ENCODE measurements at places on chromosomes 6 and 20.

DNA sequence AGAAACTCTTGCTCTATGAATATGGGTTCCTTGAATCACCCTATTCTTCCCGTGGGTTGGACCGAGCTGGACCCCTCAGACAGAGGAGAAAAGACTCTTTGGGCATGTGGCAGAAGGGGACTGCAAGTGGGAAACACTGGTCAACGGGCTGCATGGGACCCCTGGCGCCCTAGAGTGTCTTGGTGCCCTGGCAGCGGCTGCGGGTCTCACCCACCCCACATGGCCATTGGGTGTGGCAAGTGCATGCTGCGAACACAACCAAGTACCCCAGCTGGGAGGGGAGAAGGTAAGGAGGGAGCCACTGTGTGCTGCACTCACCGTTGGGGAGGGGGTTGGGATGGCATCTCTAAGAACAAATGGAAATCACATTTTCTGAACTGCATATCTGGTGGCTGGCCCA, 438.8 kb upstream of the EYS start:
- no peak for DNase-seq

DNA sequence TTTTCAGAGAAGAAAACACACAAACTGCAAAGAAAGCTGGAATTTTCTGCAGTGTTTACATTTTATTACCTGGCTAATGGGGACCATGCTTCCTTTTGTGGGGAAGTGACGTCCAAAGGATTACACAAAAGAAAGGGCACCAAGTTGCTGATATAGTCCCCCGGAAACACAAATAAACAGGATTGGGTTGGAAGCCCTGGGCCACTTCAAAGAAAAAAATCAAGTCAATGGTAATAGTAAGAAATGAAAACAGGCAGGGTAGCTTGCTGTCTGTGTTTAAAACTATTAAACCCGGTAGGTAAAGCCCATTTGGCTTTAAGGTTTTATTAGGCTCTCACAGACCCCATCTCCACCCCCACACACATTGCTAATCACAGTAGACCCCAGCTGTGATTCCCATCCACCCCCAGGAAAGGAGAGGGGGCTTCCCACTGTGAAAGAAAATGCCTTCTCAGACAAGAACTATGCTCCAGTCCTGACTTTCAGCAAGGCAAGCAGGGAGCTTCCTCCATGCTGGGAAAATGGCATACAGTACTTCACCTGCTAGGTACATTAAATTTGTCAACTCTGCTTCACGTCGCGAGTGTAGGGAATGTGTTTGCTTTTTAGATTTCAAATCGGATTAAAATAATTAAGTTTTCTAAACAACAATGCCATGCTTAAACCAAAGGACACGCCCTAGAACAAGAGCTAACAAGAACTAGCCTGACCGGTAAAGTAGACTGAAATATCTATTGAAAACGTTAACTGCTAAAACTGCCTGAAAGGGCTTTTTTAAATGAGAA, 1.1 kb downstream of the PERP start:
- DNase-seq, result peak; percentile 39

- no peak for DNase-seq
Observed at GRCh38 chr6:11912420-11912819, 99.7 kb upstream of the HIVEP1 start.

DNA sequence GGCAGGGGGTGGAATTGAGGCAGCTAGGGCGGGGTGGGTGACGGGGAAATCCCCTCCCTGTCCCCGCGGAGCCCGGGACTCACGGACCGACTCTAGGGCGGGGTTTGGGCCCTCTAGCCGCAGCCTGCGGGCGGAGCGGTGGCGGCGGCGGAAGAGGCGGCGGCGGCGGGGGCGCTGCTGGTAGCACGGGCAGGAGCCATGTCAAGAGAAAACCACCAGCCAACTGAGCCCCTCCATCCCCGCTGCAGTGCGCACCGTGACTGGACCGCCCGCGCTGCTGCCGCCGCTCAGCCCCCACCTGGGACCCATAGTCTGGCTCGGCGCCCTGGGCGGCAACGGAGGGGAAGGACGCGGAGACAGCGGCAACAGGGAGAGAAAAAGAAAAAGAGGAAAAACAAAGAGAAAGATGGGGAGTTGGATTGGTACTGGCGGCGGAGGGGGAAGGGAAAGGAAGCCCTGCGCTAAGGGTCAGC, 1.2 kb upstream of the C6orf62 start:
- no peak for DNase-seq

DNA sequence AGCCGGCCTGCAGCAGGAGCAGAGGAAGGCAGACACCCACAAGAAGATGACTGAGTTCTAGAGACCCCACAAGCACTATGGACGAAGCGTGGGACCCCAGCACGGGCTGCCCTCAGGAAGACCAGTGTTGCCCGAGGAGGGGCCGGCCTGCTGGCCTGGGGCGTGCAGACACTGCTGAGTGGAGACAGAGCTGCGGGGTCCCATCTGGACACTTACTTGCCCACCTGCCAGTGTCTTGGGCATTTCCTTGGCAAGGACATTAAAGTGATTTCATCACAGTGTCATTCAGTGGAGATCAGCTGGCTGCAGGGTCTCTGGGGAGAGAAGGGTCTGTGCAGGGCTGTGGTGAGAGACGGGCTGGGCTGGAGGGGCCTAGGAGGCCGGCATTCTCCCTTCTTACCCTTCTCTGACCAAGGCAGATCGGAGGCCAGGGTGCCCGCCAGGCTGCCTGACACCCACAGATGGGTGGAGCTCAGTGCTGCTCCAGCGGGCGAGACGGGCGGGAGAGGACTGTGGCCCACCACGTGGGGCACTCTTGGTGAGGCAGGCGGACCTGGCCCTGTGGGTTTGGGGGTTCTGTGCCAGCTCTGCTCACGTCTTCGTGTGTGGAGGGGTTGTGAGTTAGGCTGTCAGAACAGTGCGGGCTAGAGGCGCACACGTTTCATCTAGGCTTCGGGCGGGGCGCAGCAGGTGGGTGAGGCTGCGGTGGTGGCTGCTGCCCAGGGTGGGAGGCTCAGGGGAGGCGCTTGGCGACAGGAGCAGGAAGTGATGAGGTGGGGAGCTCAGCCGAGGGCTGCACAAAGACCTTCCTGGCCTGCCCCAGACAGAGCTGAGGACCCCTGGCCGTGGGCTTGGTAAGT, at the start of gene LIME1:
Gene LIME1, plus strand, starts transcription at position 806 of the 860 bp plus-strand sequence. CDS start 886 bp downstream, outside the sequence.
- DNase-seq, result no peak

DNA sequence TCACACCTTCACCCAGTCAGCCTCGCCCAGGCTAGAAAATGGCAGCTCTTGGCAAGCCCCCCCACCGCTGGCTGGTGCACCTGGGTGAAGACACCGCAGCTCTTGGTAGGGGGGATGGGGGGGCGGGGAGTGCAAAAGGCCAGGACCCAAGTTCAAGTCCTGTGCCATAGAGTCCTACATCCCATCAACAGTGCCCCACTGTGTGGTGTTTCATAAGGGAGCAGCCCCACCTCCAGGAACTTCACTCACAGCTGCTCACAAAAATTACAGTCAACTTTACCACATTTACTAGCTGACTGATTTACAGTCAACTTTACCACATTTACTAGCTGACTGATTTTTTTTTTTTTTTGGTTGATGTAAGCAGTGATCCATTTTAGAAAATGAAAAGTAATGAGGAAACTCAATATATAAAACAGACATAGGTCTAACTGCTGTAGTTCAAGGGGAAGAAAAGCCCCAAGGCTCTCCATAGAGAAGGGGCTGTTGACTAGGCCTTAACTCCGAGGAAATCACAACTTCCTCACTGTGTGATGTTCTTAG, 208.9 kb upstream of the SNX9 start:
- DNase-seq, result peak; percentile 18

DNA sequence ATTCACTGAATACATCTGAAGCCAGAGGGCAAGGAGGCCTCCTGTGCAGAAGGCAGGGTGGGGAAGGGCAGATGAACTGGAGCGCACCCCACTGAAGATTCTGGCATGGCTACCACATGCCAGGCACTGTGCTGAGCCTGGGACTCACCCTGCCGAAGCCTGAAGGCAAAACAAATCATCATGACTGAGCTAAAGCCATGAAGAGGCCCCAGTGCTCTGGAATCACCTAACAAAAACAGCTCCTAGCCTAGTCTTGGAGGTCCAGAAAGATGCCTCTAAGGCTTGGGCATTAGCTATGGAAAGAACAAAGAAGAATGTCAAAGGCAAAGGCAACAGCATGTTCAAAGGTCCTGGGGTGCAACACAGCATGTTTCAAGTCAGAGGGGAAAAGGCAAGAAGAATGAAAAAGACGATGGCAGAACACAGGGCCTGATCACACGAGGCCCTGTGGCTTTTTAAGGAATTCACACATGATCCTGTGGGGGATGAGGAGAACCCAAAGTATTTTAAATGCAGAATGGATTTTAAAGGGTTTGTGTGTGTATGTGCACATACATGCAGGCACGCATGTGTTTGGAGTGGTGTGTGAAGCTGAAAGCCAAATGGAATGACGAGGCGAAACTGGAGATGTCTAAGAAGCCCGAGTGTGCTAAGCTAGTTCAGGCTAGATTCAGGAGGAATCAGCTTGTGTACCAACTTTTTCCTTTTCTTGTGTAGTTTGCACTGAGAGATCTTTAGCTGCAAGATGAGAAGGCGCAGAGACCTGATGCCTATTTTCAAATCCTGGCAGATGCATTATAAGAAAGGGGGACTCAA, 261.4 kb downstream of the ZNF217 start:
- peak; percentile 34 for DNase-seq

GRCh38 chr20:33609504-33609903, 52.6 kb upstream of the C20orf144 start:
- no peak for DNase-seq

DNA sequence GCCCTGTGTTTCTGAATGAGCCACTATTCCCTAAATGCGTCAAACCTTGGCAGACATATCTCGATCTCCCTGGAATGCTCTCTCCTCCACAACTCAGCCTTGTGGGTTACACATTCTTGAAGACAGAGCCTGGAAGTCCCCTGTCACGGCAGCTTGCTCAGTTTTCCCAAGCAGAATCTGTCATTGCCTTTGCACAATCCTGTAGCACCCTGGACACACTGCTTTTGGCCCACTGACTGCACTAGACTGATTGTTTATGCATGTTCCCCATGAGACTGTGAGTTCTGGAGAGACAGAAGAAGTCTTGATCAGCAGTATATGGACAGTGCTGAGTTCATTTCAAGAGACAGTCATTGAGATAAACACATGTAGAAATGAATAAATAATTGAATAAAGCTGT, 406.7 kb downstream of the CD83 start:
- peak; percentile 42 for DNase-seq

DNA sequence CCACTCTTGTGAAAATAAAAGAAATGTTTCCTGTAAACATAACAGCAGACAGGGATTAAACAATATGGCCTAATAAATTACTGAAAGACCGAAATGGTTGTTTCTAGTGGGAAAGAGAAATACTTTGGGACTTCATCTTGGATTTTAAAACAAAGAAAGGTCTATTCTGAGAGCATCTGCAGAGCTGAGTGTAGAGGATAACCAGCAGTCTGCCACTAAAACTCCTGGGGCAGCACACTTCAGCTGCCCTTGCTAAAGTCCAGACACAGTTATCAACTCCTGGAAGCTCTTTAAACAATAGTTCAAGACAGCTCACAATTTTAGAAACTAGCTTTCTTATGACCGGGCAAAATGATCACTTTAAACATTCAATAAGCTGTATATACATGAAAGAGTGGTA, 38.6 kb downstream of the AKIRIN2 start:
- DNase-seq, result no peak

GRCh38 chr6:10721850-10722569, 860 bp upstream of the TMEM14C start:
- DNase-seq, result no peak

- DNase-seq, result no peak
Observed at GRCh38 chr20:56872620-56873458, 243.7 kb downstream of the TFAP2C start.

- no peak for DNase-seq
Observed at GRCh38 chr6:38739532-38739931, 24.4 kb downstream of the DNAH8 start.

All from lung (tissue), 17 donors.